ENCODE measurements at places on chromosomes 7 and 10.

DNA sequence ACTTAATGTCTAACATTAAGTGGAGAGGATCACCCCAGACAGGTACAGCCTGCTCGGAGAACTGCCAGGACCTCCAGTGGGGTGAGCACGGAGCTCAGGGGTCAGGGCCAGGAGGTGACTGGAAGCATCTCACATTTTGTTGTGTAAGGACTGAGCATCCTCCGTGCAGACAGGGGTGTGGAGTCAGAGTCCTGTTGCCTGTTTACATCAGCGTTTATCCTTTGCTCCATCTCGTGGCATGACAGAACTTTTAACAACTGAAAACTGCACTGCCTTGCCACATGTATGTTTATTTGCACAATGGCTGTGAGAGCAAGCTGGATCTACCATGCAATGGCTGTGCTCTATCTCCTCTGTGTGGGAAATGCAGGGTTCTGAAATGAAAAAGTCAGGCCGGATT is 175.4 kb upstream of the AKR1E2 start:
- DNase-seq, result peak; percentile 78

DNA sequence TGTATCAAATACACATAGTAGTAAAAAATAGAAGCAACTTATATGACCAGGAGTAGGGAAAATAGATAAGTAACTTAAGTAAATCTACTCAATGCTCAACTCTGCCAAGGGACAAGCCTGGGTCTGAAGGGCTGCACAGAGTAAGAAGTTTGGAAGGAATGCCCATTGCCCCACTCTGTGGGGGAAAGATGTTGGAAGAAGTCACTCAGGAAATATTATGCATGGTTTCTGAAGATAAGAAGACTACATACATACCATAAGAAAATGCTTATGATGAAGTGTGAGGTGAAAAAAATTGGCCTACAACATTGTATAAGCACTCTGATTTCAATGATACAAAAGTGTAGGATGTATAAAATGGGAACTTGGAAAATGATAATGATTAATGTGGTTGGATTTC is 54.0 kb downstream of the LAMB4 start:
- no peak for DNase-seq

DNA sequence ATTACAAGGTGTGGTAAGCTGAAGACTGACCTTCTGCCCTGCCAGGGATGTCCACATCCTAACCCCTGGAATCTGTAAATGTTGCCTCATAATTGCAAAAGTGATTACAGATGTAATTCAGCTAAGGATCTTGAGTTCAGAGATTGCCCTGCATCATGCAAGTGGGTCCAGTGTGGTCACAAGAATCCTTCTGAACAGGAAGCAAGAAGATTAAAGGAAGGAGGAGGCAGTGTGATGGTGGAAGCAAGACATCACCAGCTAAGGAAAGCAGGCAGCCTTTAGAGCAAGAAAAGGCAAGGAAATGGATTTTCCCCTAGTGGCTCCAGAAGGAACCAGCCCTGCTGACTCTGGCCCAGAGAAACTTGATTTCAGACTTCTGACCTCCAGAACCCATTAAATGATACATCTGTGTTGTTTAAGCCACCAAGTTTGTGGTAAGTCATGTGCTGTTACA is 78.1 kb downstream of the USP6NL start:
- DNase-seq, result peak; percentile 88

- DNase-seq, result no peak
Measured at GRCh38 chr10:32379950-32380551, 33.1 kb upstream of the EPC1 start.

DNA sequence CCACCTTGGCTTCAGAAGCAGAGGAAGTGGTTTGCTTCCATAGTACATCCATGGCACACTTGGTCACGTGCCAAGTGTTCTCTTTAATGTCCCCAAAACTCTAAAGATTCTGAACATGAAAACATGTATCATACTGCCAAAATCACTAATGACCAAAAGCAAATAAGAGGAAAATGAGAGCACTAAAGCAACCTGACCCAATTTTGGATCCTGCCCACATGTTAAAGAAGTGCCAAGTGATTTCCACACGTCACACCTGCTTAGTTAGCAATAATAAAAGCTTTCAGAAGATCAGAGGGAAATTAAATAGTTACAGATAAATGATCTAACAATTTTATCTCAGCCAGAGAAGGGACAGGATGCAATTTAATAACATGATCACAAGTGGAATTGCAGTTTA is 1170.0 kb downstream of the XPNPEP1 start:
- no peak for DNase-seq
